G401 (cell line): ENCODE measurements at places on chromosomes 13 and 19.

DNA sequence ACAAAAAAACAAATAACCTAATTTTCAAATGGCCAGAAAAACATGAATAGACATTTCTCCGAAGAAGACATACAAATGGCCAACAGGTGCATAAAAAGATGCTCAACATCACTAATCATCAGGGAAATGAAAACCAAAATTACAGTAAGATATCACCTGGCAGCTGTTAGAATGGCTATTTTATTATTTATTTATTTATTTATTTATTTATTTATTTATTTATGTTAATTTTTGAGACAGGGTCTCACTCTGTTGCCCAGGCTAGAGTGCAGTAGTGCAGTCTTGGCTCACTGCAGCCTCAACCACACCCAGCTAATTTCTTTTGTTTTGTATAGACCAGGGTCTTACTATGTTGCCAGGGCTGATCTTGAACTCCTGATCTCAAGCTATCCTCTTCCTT, 27.1 kb upstream of the LATS2 start:
- DNase-seq = no peak

- no peak for DNase-seq
Measured at GRCh38 chr19:33683881-33684537, 62.3 kb downstream of the CHST8 start.

DNA sequence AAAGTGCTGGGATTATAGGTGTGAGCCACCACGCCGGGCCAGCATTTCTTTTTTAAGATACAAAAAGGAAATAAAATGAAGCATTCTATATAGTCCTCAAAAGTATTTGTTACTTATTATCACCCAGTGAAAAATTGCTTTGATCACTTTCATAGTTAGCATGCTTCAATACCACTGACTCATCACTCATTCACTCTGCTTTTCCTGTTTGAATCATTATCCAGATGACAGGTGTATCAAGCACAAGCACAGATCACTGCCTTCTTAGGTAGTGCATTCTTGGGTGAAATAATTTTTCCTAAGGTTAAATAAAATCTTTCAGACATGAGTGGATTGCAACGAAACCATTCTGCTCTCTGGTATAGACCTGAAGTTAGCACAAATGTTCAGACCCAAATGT, 35.8 kb upstream of the SPART start:
- no peak for DNase-seq

DNA sequence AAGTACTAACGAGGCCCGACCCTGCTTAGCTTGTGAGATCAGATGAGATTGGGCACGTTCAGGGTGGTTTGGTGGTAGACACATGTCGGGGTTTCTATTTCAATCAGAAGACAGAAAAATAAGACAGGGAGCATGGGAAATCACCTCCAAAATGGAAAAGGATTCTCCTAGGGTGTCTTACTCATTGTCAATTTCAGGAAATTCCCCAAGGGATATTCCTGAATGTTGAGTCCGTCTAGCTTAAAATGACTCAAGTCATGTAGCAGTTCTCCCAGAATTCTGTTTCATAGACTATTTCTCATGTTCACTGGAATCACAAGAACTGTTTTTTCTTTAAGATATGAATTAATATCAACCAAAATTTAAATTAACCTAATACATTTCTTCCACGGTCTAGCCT, 380.1 kb downstream of the EFNB2 start:
- no peak for DNase-seq

DNA sequence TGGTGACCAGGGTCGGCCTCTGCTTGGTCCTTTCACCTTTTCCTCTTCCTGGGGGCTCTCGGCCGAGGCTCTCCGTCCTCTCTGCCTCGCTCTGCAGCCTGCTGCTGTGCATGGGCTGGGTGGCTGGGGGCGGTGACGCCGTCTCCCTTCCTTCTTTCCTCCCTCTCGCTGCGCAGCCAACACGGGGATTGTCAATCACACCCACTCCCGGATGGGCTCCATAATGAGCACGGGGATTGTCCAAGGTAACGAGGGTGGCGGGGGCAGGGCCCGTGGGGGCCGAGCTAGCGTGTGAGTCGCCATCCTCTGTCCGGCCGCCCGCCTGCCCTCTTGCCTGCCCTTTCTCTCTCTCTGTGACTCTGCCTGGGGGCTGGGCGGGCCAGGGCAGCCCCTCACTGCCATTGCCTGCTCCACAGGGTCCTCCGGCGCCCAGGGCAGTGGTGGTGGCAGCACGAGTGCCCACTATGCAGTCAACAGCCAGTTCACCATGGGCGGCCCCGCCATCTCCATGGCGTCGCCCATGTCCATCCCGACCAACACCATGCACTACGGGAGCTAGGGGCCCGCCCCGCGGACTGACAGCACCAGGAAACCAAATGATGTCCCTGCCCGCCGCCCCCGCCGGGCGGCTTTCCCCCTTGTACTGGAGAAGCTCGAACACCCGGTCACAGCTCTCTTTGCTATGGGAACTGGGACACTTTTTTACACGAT, 7.1 kb downstream of the YIPF2 start:
- DNase-seq = no peak

GRCh38 chr13:20882206-20882605, 20.3 kb downstream of the XPO4 start:
- no peak for DNase-seq

GRCh38 chr19:47391510-47392223, 27.7 kb downstream of the MEIS3 start:
- peak; percentile 82 for DNase-seq

DNA sequence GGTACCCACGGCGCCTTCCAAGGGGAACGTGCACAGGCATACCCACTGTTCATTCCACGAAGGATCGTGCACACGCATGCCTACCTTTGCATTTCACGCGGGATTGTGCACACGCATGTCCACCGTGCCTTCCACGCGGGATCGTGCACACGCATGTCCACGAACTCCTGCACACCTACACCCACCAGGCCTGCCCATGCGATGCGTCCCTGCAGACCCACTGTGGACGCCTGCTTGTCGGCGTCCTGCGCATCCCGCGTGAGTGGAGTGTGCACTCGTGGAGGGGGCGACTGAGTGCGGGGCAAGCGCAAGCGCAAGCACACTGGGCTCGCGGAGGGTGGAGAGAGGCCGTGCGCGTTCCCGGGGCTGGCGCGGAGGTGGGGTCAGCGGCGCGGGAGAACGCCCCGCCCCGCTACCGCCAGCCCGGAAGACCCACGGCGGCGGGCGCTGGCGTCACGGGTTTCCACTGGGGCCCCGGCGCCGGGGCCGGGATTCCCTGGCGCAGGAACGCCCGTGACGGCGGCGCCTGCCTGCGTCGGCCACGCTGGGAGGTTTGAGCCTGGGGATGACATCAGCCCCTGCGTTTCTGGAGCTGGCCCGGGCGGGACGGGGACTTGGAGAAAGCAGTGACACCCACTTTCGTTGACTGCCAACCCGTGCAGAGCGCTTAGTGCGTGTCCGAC, 18.7 kb downstream of the GADD45B start:
- DNase-seq = peak; percentile 68

DNA sequence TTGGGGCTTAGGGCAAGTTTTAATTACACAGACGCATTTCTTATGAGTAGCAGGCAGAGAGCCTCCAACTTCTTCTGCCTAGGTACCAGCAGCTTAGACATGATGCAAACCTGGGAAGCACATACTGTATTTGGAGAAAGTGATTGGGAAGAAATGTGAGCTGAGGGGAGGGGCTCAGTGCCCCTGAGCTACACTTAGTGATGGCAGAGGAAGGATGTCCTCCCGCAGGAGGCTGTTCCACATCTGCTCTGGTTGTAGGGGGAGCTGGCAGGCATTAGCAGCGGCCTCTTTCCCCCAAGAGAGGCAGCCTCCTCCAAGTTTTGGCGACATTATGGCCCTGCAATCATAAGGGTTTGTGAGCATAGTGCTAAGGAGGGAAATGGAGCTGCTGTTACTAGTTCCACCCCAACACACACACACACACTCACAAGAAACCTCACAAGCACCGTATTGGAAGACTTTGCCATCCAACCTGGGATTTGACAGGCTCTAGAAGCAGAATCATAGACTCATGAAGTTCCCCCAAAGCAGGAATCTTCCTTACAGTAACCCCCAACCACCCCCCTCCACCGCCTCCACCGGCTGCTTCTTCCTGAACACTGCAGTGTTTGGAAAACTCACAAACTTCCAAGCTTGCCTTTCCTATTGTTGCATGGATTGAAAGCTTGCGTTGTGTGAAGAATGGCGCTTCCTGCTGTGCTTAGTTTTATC, 3.3 kb downstream of the ALOX5AP start:
- DNase-seq = no peak

DNA sequence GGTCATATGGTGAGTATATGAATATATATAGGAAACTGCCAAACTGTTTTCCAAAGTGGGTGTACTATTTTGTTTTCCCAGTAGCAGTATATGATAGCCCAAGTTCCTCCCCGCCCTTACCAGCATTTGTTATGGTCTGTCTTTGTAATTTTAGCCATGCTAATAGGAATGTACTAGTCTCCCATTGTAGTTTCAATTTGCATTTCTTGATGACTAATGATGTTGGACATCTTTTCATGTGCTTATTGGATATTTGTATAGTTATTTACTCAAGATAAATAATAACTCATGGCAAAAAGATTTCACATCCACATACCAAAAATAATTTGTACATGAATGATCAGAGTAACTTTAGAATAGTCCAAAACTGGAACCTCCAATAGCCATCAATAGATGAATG, 75.3 kb upstream of the SERP2 start:
- no peak for DNase-seq

DNA sequence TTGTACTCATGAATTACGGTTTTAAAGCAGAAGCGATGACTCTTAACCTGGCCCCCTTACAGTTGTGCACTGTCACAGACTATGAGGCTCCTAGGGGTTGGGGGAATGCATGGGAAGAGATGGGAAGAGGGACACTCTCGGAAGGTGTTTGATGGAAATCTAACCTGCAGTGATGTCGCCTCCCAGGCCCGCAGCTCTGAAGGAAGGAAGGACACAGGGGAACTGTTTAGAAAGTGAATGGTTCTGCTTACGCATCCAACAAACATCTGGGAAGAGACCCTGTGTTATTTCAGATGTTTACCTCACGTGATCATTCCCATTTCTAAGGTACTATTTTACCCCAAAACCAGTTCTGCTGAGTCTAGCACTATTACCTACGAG, 48.0 kb upstream of the SLC7A9 start:
- no peak for DNase-seq

- no peak for DNase-seq
Measured at GRCh38 chr13:73717632-73718031, 416.6 kb downstream of the KLF12 start.

DNA sequence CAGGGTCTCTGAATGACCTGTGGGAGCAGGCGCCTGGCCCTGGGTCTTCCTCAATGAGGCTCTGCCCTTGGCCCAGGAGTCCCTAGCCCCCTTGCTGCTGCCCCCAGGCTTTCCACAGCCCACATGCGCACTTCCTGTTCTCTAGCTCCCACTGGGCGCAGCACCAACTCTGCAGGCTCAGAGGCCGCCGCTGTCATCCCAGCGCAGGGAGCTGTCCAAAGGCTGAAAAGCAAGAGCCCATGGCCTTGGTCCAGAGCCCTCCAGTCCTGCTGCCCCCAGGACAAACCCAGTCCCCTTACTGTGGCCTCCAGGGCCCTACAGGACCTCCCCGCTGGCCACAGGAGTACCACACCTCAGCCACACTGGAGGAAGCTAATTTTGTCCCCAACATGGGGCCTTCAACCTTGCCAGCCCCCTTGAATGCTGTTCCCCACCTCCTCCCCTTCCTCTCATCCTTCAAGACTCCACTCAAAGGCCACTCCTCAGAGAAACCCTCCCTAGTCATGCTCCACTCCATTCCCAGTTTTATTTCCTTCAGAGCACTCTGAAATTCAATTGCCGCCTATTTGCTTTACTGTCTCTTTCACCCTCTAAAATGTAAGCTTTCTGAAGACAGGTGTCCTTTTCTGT, 8.0 kb upstream of the POU2F2 start:
- DNase-seq = no peak

DNA sequence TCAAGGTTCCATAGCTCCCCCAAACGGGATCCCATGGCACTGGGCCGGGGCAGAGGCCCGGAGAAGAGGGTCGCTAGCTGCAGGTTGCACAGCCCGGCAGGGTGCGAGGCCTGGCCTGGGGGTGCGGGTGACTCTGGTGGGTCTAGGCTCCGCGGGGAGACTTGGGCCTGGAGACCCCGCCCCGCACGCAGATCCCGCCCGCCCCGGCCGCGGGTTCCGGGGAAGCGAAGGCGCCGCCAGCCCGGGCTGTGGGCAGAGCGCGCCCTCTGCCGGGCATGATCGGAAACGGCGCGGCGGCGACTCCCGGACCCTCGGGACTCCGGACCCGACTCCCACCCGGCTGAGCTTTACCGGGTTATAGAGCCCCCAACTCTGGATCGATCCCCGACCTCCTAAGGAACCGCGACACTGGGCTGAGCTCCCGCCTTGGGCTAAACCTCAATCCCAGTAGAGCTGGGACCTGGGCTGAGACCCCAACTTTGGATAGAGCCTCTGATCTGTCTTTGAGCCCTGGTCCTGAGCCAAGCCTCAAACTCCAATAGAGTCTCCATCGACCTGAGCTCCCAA, 3.1 kb upstream of the TNFAIP8L1 start:
- DNase-seq = peak; percentile 57

GRCh38 chr19:7830272-7830771, 304 bp downstream of the EVI5L start:
- no peak for DNase-seq

GRCh38 chr13:114257014-114257413, 22.3 kb downstream of the CDC16 start:
- DNase-seq = no peak

DNA sequence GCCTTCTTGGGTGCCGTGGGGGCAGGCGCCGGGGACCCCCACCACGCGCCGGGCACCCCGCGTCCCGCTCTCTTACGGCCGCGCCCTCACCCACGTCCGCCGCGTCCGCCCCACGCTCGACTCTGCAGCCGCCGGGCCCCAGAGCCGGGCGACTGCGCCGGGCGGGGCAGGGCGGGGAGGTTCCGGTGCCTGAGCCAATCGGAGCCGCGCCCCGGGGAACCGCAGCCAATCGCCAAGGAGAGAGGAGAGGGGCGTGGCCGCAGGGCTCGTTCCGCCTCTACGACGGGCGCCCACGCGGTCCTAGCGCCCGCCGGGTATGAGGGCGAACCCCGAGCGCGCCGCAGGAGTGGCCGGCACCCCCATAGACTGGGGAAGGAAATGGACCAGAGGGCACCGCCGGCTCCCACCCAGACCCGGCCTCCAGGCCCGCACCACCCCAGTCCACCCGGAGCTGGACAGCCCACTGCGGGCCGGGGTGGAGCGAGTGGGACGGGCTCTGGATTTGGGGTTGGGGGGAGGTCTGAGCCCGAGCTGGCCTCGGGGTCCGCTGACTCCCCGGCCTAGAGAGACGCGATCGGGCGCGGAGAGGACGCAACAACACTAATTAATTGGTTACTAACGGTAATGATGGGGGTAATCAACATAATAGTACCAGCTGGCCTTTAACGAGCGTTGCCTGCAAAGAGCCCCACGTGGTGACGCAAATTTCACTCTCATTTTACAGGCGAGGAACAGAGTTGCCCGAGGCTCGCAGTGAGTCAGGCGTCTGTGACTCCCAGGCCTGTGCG, at the start of gene MFSD12:
Gene MFSD12, minus strand, starts transcription at position 126 of the 788 bp plus-strand sequence. CDS start 183 bp downstream, outside the sequence.
- DNase-seq = peak; percentile 92
